Astrocyte (in vitro differentiated cells and primary cell): ENCODE measurements at places on chromosomes 2 and 18.
A peak's percentile ranks its signal among the peaks of the same experiment; 100 is the strongest.

DNA sequence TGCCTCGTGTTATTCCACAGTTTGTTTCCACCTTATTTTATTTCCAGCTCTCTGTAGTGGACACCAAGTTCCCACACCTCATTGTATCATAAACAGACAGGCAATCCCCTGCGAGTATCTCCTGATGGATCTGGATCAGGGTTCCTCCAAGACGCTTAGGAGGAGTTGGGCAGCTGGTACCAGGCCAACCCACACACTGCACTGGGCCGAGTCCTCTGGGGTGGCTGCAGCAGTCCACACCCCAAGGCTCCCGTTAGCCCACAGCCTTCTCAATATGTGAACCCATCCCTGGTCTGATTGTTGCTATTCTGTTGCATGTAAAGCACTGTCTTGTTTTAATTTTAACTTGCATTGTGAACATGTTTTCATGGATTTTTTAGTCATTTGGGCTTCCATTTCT lies 178.8 kb upstream of the RAB6C start:
- DNase-seq = no peak

DNA sequence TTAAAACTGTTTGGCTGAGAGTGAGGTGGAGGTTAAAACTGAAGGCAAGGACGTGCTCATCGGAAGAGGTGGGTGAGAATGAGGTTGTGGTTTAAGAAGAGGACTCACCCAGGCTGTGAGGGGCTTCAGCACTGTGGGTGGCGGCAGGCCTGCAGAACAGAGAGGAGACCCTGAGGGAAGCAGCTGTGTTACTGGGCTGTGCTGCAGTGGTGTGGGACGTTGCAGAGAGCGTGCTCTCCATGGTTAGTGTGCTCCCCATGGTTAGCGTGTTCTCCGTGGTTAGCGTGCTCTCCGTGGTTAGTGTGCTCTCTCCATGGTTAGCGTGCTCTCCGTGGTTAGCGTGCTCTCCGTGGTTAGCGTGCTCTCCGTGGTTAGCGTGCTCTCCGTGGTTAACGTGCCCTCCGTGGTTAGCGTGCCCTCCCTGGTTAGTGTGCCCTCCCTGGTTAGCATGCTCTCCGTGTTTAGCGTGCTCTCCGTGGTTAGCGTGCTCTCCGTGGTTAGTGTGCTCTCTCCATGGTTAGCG lies 68.5 kb upstream of the NFATC1 start:
- DNase-seq = no peak

- no peak for DNase-seq
These were observed 79.7 kb downstream of the MRPS9 start for GRCh38 chr2:105117565-105117964.

GRCh38 chr2:212777020-212777491 lies 238.5 kb upstream of the ERBB4 start:
- DNase-seq = peak; percentile 27

- DNase-seq = no peak
These were observed 207.9 kb upstream of the RAB6C start for GRCh38 chr2:129771418-129772189.

GRCh38 chr2:198073253-198073652 lies 268.9 kb downstream of the PLCL1 start:
- DNase-seq = no peak
